Breast epithelium (tissue), 4 donors: ENCODE measurements at places on chromosomes 2 and 18. TPM values are rescaled to one million over a fixed set of nuclear protein-coding genes. Genes with fewer than 3 reads are reported as not detected.

GRCh38 chr2:219509780-219510511 is 4.3 kb upstream of the ASIC4 start:
- peaks cover 20% of the 10 kb centered on the region for H3K27me3 ChIP-seq
- H3K4me1 ChIP-seq = no peaks in the 10 kb centered on the region
- peaks cover 14% of the 10 kb centered on the region for H3K36me3 ChIP-seq
- H3K27ac ChIP-seq = no peak overlapping the region
- no peak overlapping the region for H3K4me3 ChIP-seq
- DNase-seq = no peak

GRCh38 chr2:216516730-216517350 is 18.2 kb downstream of the RPL37A start:
- H3K36me3 ChIP-seq = no peaks in the 10 kb centered on the region
- H3K4me3 ChIP-seq = no peak overlapping the region
- no peak for DNase-seq
- H3K27me3 ChIP-seq = no peaks in the 10 kb centered on the region
- H3K4me1 ChIP-seq = no peaks in the 10 kb centered on the region

DNA sequence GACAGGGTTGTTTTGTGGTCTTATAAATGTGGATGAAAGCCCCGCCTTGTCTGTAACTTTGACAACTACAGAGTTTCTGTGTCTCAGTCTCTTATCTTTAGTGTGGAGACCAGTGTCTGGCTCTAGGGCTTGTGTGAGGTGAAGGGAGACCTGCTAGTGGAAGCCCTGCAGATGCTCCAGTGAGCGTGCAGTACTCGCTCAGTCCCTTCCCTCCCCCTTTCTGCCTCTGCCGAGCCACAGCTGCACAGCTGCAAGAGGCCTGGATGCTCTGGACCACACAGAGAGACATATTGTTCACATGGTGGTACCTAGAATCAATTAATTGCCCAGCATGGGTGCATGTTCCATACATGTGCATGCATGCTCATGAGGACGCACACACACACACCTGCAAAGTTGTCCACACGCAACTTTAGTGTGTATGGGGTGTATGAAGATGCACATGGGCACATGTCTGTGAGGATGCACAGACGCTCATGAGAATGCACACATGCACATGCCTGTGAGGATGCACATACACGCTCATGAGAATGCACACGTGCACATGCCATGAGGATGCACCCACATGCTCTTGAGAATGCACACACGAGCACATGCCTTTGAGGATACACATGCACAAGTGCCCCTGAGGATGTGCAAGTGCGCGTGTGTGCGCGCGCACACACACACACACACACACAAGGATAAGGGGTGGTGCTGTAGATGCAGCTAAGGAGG is 282.1 kb upstream of the HS6ST1 start:
- no peaks in the 10 kb centered on the region for H3K36me3 ChIP-seq
- H3K4me3 ChIP-seq = no peak overlapping the region
- no peak overlapping the region for H3K27ac ChIP-seq

The ZBTB7C gene
- total RNA-seq = 6.1 TPM

The CROCC2 gene
- not detected for total RNA-seq

The MC2R gene
- total RNA-seq = not detected
